ENCODE measurements at places on chromosomes 11 and 22.
A peak's percentile ranks its signal among the peaks of the same experiment; 100 is the strongest.

DNA sequence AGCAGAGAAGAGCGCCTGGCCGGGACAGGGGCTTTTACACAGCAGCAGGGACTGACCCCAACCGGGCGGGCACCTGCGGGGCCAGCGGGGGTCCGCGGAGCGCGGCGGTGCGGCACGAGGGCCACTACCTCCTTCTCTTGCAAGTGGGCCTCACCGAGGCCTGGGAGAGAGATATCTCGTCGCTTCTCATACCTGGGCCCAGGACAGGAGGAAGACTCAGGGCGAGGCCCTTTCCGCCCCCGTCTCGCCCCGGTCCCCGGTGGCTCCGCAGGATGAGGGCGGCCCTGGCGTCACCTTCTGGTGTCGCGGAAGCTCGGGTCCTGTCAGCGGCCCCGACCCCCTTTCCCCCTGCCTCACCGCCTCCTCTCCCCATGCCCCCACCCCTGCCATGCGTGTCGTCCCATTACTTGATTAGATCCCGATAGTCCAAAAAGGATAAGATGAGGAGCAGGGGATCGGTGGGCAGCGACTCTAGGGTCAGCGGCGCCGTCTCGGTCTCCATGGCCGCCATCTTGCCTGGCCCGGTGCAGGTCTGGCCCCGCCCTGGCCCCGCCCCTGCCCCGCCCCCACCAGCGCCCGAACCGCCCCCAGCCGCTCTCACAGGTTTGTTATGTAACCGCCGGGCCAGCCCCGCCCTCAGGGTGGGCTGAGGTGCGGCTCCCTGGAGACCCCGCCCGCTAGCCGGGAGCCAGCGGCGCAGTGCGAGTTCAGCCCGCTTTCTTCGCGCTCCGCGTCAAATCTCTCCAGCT lies at the start of gene FBXO3:
FBXO3 (minus strand) TSS at position 534 of the 749 bp plus-strand sequence; CDS start at position 511, 23 bp downstream.
- peak; percentile 98 for DNase-seq

- DNase-seq: peak; percentile 12
These were observed 56.2 kb upstream of the SC5D start for GRCh38 chr11:121236115-121237001.

GRCh38 chr11:36399745-36400144 lies 103.7 kb downstream of the PRR5L start:
- no peak for DNase-seq

DNA sequence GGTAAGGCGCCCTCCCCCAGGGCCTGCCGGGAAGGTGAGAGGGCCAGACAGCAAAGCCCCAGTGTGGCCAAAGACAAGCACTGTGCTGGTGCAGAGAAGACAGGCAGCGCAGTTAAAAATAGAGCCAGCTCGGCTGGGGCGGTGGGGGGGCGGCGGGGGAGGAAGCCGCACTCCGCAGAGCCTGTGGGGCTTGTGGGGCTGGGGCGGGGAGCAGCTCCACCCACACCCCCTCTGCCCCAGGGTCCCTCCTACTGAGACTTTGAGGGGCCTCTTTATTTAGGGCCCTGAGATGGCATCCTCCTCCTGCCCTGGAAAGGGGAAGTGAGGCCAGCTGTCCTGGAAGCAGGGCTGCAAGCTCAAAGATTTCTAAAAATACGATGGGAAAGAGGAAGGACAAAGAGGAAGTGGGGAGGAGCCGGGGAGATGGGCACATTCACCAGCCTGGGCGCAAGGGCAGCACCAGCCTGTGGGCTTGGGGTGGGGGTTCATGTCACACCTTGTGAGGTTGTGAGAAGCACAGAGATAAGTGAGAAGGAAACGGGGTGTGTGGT lies 2.6 kb downstream of the CYTH4 start:
- no peak for DNase-seq

- no peak for DNase-seq
These were observed 8.9 kb upstream of the MUC15 start for GRCh38 chr11:26580929-26581328.

- peak; percentile 27 for DNase-seq
These were observed 76.7 kb upstream of the BARX2 start for GRCh38 chr11:129298988-129299387.

DNA sequence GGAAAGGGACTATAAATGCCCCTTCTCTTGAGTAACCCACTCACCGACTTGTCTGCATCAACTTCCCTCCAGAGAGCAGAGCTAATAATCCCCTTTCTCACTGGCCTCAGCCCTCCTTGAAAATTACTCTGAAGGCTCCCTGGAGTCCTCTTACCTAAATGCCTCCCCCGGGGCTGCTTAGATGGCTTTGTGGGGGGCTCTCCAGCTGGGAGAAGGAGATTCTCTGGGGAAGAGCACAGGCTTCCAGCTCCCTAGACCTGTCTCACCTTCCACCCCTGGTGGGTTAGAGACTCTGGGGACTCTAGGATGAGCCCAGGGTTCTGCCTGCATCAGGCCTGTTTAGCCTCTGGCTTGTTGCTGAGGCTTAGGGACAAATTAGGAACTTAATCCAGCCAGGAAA lies 39.8 kb downstream of the MIAT start:
- no peak for DNase-seq

DNA sequence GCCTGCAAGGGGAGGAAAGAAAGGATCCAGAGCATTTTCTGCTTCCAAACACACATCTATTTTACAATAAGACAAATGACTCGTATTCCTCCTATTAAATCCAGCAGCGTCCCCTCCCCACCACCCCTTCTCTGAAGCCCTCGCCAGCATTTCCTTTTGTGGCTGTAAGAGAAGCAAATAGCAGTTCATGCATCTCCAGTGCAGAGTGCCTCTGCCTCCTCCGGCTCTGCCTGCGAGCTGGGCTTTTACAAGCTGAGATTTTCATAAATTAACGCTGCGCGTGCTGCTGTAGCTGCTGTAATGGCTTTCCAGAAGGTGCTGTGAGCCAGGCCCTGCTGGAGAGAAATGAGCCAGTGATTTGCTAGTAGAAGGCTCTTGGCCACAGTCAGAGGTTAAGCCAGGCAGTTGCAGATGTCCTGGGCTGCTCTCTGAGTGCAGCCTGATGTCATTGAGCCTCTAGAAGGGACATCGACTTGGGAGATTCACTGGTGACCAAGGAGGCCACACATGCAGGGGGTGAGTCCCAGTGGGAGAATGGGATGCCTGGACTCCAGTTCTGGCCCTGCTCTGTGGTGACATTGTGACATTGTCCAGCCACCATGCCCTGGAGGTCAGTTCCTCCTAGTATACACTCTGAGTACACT lies 134.5 kb upstream of the NAV2 start:
- DNase-seq: no peak

DNA sequence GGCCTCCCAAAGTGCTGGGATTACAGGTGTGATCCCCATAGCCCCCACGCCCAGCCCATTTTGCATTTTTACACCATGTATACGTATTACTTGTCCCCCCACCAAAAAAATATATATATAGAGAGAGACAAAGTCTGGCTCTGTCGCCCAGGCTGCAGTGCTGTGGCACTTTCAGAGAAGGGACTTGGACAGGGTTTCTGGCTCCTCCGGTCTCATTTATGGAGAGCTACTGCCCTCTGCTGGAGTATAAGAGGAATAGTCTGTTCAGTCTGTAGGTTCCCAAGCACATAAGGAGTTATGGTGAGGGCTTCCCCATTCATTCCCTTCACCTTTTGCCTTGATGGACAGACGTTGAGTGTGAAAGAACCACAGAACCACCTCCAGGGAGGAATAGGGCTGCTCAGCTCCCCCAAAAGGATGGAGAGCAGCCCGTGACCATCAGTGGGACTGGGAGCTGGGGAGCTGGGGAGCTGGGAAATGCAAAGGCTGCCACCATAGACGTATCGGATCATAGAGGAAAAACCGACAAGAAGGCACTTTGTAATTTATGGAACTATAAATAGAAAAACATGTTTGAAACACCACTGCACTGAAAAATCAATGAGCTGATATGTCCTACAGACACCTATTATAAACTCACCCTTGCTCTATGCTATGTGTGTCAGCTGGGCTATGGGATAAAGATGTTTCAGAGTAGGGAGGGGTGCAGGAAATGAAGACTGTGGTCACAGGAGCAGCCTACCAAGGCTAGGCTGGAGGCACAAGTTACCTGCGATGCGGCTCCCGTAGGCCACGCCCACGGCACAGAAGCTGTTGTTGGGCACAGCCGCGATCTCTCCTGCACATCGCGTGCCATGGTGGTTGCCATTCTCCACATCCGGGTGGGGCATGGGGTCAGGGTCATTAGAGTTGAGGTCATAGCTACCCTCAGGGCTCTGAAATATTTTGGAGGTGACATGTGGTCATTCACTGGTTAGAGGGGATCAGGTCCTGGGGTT lies 5.2 kb downstream of the PCSK7 start:
- peak; percentile 56 for DNase-seq

- DNase-seq: no peak
These were observed 64.5 kb upstream of the SCUBE2 start for GRCh38 chr11:9155930-9156329.

- DNase-seq: peak; percentile 9
These were observed 725.5 kb downstream of the METTL15 start for GRCh38 chr11:28833670-28834069.

GRCh38 chr11:69078930-69079605 lies 30.3 kb downstream of the TPCN2 start:
- DNase-seq: no peak

- DNase-seq: no peak
These were observed 14.8 kb upstream of the MAML2 start for GRCh38 chr11:96357794-96358193.

DNA sequence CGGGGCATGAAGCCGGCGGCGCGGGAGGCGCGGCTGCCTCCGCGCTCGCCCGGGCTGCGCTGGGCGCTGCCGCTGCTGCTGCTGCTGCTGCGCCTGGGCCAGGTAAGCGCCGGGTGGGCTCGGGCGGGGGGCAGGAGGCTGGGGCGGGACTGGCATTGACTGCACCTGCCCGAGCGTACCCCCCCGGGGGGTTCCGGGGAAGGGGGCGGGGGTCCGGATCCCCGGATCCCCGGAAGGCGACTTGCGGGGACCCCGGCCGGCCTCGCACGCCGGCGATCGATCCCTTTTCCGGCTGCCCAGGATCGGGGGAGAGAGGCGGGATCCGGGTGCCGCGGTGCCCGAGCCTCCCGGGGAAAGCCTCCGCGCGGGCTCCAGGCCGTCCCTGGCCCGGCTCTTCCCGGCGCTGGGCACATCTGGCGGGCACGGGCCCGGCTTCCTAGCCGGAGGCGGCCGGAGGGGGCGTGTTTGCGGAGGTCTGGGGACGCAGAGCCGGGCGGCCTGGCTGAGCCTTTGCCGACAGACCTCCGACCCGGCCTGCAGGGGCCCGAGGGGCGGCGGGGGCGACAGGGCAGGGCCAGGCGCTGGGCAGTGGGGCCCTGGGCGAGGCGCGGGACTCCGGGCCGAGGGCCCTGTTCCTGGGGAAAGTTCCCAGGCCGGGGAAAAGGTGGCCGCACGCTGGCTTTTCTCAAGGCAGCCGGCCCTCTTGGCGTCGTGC lies 705 bp downstream of the PTPRJ start:
- peak; percentile 79 for DNase-seq

DNA sequence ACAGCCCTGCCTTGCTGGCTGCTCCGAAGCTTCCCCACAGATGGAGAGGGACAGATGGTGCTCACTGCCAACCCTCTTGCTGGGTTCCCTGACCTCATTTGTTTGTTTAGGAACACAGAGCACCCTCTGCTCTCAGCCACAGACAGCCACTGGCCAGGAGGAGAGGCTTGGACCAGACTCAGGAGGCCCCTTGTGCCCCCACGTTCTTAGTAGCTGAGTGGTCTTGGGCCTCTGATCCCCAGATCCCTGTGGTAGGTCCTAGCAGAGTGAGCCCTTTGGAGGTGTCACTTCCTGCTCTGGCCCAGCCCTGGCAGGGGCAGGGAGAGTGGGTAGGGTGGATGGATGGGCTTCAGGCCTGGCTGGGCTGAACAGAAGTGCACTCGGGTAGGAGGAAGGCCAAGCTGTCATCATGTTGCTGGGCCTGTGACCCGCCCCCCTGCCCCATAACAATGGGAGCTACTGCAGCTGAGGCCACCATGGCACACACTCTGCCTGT lies 84.0 kb downstream of the DHCR7 start:
- no peak for DNase-seq

DNA sequence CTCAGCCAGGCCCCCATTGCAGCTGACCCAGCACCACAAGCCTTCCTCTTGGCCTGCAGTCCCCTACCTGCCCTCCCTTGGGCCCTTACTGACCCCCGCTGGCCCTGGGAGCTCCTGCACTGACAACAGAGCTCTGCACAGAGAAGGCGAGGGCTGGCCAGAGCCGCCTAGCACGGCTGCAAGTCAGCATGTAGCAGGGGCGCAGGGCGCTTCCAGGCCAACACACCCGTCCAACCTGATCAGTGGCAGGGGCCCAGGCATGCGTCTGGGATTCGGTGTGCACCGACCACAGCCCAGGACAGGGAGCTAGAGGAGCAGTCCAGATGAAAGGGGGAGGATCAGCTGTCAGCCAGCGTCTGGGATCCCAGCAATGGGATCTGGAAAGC lies 7.6 kb downstream of the WNT7B start:
- DNase-seq: no peak

GRCh38 chr22:48432781-48433518 lies 1394.7 kb downstream of the BRD1 start:
- DNase-seq: no peak

All from urothelium cell line (cell line).